ENCODE measurements at places on chromosomes 4 and X.

DNA sequence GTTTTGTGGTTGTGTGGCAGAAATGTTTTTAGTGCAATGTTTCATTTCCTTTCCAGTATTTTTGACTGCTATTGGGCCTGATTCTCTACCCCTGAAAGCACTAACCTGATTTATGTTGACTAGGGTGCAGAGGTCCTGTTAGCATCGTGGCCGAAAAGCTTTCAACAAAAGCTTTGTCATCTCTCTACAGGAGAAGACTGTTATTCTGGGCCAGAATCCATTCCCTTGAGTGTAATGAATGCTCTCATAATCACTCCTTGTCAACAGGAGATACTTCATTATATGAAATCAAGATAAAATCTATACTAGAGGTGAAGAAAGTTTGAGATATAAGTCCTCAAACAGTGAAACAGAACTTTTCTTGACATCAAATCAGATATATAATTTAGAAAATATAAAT is 195.5 kb downstream of the ZNF330 start:
- peak; percentile 88 for DNase-seq

- DNase-seq = peak; percentile 1
These were observed 63.5 kb upstream of the ARHGAP36 start for GRCh38 chrX:130994671-130995070.

- DNase-seq = no peak
These were observed 19.3 kb downstream of the CCDC158 start for GRCh38 chr4:76401654-76402053.

DNA sequence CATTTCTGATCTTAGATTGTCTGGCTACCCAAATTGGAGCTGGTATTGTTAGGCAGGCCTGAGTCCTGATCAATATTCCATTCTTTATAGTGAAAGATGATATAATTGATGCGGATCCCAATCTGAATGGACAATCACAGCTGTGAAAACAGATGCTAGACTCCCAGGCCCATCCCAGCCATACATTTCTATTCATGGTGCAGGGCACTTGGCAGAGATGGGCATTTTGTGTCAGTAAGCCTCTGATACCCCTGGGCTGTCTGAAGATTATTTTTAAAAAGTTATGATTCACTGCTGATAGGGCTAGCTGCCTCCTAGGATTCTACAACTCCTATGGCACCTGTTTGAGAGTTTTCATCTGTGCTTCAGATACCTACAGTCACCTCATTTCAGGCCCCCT is 61.2 kb upstream of the TSPAN7 start:
- no peak for DNase-seq

DNA sequence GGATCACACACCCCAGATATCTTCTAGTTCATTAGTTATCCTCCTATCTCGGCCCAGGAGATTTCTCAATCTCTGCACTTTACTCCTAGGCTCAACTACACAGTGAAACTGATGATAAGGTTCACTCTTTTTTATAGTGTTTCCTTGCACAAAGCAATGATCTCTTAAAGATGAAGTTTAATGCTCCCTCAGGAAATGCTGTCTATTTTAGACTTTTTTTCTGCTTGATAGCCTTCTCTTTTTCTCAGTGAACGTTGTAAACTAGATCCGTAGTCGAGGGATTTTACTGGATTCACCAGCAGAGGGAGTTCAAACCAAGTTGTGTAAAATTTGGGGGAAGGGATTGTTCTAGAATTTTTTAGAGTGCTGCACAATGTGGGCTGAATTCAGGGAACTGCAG is 269.6 kb downstream of the GBA3 start:
- peak; percentile 62 for DNase-seq

- peak; percentile 39 for DNase-seq
These were observed 123.3 kb downstream of the SLC10A7 start for GRCh38 chr4:146398404-146398803.

- no peak for DNase-seq
These were observed 22.2 kb downstream of the APBB2 start for GRCh38 chr4:41192136-41192535.

- peak; percentile 29 for DNase-seq
These were observed 346.5 kb upstream of the FMR1 start for GRCh38 chrX:147565237-147565636.

DNA sequence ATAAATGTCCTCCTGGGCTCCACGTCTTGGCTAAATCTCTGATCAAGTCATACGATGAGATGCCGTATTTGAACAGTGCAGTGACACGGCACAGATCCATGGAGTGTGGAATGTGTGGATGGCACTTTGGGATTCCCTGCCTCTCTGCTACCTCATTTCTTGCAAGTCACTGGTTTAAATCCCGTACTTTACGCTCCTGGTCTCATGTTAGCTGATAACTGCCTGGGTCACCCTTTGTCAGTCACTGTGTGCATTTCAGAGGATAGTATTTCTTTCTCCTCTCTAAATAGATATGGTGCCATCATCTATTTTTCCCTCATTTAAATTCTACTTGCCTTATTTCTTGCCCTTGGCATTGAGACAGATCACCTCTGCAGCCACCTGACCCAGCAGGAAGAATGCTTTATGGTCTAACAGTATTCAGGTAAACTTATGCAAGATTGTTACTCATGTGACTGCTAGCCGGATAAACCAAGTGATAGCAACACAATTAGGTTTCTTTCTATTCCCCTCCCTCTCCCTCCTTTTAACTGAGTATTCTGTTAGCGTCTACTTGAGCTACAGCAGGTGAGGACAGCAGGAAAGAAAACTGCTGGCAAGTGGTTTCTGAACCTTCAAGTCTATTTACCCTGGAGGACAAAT is 2.8 kb downstream of the EGF start:
- no peak for DNase-seq

GRCh38 chr4:35604252-35604651 is 640.1 kb downstream of the ARAP2 start:
- DNase-seq = no peak

GRCh38 chrX:14729058-14729457 is 143.8 kb downstream of the FANCB start:
- DNase-seq = no peak

DNA sequence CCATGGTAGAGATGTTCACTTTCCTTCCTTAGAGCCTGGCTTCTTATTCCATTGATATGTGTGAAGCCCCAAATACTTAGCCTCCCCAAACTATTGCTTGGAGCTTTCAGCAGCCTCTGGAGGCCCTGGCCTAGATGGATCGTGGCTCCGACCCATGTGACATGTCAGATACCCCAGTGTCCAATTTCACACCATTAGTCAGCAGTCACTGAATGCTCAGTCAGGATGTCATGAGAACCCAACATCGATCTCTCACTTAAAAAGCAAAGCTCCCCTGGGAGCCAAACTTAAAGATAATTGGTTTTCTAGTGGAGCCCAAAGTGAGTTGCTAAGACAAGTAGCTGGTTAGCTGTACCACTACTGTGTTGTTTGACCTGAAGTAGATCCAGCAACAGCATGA is 41.6 kb upstream of the IGSF1 start:
- DNase-seq = no peak

DNA sequence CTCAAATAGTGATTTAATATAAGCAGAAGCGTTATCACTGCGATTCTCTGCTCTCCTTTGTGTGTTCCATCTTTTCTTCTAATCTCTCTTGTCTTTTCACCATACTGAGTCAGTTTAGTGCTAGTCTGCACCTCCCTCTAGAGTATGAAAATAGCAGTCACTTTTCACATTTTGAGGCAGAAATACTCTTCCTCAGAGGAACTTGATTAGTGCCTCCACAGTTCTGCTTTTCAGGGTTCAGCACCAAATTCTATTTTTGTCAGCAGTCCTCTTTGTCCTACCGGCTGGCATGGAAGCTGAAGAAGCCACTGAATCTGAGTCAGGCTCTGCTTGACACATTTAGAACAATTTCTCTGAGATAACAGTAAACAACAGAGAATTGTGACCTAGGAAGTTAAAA is 49.7 kb upstream of the ANKRD17 start:
- peak; percentile 51 for DNase-seq

DNA sequence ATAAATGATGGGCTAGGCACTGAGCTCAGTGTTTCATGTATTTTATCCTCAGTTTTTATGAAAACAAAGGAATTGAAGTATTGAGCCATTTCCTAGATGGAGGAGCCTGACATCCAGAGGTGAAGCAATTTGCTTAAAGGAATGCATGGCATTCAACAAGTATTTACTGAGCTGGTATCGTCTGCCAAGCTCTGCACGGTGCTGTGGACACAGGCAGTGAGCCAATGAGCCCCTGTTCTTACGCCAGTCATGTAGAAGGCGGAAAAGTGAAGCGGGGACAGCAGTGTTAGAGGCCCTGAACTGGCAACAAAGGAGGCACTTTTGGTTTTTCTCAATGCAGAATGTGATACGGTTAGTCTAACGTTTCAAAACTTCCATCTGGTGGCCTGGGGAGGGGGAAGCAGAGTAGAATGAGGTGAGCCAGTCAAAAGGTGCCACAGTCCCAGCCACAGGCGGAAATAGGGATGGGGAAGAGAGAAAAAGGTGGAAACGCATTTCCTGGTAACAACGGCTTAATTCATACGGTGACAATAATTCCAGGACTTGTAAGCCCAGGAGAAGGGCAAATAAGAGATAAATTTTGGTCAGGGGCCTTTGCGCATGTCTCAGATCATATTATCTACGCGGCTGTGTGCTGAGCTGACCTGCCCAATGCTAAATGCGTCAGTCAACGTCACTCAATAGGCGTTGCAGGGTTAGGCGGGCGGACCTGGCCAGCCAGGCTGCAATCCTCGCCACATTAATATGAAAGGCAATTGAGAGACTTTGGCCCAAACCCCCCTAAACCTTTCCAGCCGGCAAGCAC is 133.9 kb downstream of the AFAP1 start:
- DNase-seq = peak; percentile 94

GRCh38 chrX:10929747-10930146 is 181.4 kb upstream of the HCCS start:
- no peak for DNase-seq

GRCh38 chrX:39856472-39857121 is 241.2 kb downstream of the BCOR start:
- DNase-seq = no peak

DNA sequence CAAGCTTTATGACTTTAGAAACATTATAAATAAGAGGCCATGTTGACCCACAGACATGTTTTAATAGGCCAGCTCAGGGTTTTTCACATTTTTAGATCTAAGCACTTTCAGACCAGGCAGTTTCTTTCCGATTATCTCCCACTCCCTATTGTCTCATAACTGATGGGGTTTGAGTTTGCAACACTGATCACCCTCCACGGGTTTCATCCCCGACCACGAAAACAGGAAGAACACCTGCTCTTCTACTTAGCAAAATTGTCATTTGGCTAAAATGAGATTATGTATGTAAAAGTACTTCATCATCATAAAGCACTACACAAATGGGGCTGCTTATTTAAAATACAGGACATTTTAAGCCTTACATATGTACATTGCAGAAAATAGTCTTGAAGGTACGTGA is 407.9 kb downstream of the HNRNPD start:
- DNase-seq = no peak
